NCI-H2107 (cell line): ENCODE measurements at places on chromosomes 3 and 15.

GRCh38 chr3:46098319-46098761, 71.1 kb upstream of the XCR1 start:
- no peak for DNase-seq

- no peak for DNase-seq
Observed at GRCh38 chr3:182028081-182028480, 316.4 kb downstream of the SOX2 start.

GRCh38 chr3:13236557-13237173, 163.4 kb upstream of the IQSEC1 start:
- no peak for DNase-seq

DNA sequence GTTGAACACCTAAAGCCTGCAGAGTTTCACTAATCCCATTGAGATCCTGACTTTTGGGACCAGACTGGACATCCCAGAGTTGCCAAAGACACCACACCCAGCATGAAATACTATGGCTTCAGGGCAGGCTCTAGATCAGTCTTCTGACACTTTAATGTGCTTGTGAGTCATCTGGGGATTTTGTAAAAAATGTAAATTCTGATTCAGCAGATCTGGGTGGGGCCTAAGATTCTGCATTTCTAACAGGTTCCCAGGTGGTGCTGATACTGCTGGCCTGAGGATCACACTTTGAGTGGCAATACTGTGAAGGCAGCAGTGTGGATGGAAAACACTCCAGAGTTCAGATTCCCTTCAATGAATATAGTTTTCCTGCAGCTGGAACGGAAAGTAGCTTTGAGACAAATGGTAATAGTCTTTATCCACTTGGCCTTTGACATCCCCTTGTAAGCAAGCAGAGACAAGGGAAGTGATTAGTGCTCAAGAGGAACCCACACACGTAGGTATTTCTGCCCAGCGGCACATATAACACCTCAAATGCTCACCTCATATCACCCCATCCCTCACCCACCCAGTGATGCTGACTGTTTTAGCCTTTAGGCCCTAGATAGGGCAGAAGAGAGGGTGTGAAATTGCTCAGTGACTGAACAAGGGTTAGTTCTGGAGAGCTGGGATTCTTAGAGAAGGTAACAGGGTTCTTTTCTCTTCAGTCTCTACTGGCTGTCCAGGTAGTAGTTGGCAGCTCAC, 51.5 kb upstream of the GSK3B start:
- no peak for DNase-seq

DNA sequence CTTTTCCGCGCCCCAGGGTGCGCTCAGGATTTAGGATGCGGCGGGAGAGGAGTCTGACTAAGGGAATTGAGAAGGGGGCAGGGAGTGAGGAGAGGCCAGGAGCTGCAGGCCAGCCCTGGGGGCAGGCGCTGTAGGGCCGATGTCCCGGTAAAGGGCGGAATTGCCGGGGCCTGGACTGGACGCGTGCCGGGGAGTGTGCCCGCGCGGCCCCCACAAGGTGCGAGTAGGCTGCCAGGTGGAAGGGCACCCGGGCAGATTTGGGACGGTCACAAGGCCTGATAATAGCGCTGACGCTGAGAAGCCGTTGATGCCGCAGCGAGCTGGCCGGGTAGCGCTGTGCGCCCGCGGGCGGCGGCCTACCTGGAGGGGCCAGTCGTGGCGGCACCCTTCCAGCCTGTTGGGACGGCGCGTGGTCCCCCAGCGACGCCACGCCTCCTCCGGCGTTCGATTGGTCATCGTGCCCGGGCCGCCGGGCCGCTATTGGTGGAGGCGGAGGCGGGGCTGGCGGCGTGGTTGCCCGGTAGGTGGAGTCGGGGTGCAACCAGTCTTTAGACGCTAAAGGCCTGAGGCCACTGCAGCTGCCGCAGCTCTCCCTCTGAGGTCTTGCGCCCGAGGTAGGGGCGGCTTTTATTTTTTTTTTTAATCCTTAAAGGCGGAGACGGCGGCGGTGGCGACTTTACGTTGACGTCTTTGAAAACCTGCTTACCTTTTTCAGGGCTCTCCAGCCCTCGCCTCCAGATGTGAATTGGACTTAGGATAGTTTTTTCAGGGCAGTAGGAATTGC, 903 bp downstream of the SLC25A38 start:
- DNase-seq = no peak

GRCh38 chr3:85053626-85054025, 94.8 kb downstream of the CADM2 start:
- DNase-seq = no peak

DNA sequence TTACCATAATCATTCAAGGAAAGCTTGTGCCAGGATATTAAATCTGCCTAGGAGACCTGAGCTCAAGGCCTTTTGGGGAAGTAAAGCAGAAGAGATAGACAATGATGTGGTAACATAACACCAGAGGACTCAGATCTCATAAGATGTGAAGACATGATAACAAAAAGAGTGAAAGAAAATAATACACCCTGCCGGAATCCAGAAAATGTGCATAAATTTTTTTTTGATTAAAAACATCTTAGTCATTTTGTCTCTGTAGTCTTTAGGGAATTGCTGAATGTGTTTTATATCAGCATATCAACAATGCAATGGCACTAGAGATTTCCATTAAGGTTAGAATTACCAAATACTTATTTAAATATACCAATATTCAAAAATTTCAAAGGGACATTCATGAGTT, 326.8 kb upstream of the ROBO1 start:
- DNase-seq = no peak

DNA sequence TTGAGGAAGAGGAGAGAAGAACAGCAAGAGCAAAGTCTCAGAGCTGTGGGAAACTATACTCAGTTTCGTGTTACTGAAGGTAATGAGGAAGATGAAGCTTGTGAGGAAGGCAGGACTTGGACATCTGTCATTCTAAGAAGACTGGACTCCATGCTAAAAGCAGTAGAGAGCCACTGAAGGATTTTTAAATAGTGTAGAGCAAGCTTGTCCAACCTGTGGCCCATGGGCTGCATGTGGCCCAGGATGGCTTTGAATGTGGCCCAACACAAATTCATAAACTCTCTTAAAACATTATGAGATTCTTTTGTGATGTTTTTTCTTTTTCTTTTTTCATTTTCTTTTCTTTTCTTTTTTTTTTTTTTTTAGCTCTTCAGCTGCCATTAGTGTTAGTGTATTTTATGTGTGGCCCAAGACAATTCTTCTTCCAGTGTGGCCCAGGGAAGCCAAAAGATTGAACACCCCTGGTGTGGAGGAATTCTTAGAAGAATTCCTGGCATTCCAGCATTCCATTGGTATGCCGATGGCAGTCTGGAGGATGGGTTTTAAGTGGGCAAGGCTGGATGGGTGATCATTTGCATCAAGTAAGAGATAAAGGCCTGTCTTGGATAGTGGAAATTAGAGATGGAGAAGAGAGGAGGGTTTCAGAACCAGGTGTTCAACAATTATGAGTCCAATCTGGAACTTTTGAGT, 6.9 kb upstream of the NFKBIZ start:
- DNase-seq = no peak

DNA sequence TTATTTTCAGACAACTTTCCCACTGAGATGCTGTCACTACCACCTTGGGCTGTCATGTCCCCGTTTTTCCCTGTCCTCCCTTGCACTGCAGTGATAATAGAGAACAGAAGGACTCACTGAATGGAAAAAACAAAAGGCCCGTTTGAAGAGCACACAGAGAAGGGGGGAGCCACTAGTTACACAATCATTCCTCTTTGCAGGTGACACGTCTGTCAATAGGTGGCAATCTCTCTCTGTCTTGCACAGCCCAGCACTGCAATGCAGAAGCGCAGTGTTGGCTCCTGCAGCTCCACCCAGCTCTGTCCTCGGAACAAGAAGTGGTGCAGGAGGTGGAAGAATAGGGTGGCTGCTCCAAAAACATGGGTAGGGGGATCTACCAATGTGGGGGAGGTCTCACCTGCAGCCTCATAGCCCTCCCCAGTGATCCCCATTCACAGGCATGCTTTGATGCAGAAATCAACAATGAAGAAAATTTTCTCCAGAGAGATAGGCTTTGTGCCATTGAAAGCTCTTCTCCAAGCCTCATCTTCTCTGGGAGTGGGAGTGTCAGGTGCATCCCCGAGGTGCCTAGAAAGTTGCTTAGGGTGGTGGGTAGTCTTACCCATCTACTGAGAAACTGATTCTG, 31.8 kb downstream of the FSTL1 start:
- DNase-seq = peak; percentile 64

- DNase-seq = no peak
Observed at GRCh38 chr3:98711426-98711825, 51.7 kb upstream of the ST3GAL6 start.

GRCh38 chr15:101526442-101526841, 36.9 kb upstream of the PCSK6 start:
- DNase-seq = no peak

- DNase-seq = no peak
Observed at GRCh38 chr15:76998663-76999285, 3.8 kb downstream of the PSTPIP1 start.

GRCh38 chr3:43071313-43071893, 34.5 kb downstream of the POMGNT2 start:
- no peak for DNase-seq

DNA sequence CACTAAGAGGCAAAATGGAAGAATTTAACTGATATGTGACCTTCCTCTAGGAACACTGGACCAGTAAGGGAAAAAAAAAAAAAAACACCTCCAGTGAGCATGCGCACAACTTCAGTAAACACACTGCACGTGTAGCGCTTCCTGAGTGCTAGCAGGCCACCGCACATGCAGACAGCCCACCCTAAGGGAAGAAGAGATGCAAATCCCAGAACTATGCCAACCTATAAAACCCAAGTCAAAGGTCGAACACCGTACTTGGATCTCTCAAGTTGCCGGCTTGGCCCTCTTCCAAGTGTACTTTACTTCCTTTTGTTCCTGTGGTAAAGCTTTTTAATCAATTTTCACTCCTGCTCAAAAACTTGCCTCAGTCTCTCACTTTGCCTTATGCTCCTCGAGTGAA, 64.5 kb upstream of the CADPS start:
- DNase-seq = no peak

DNA sequence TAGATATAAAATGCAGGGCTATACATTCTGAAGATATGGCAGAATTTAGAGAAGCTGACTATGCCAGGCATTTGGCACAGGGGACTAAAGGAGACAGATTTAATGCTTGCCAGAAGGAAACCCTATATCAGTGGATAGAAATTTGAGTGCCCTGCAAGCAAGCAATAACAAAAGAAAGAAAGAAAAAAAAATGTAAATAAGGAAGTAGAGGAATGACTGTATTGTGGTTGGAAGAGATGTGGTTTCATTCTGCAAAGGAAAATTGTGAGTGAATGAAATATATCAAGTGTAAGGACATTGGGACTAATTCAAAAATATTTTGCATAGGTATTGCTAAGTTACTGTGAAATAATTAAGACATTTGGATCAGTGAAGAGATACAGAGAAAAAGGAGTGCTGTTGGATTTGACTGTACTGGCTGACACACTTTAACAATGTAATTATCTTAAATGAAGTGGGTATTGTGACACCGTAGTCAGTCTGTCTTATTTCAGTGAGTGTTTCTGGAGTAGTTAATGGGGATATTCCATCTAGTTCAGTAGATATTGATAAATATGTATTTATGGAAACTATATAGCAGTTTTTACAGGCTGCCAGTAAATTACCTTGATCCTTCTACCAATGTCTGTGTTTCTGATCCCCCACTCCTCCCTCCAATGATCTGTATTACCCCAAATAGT, 418.2 kb downstream of the CNTN4 start:
- DNase-seq = no peak

GRCh38 chr15:60667925-60668324, 189.0 kb upstream of the ICE2 start:
- no peak for DNase-seq

DNA sequence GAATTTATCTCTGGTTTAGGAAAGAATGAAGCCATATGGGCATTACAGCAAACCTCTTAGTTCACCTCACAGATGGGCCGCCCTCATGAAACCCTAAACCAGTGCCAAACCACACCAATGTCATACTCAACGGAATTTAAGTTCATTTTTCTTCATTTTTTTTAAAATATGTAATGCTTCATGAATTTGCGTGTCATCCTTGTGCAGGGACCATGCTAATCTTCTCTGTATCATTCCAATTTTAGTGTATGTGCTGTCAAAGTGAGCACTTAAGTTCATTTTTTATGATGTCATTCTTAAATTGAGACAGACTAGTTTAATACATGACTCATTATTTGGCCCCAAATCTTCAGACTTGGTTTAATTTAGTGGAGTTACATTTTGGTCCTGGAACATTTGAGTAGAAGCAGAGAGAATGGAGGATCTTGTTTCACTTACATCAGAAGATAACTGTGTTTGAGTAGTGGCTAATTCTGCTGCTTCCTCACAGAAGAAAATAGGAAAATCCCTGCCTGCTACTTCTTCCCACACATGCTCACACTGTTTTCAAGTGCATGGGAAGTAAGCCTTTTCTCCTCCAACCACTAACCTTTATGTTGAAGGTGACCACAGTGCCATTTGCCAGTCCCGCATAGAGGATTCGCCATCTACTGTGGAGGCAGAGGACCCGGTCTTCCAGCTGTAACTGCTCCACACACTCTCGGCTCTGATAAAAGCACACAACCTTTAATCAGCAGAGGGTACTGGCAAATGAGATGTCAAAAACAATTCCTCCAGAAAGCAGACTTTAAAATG, 63.3 kb downstream of the ZNF106 start:
- DNase-seq = no peak
